Omental fat pad (tissue), 4 donors: ENCODE measurements at places on chromosomes 2 and 18. TPM values are rescaled to one million over a fixed set of nuclear protein-coding genes. Genes with fewer than 3 reads are reported as not detected.

GALNT13 gene
- 0.38 TPM for total RNA-seq

RGPD3 gene
- 0.84 TPM for total RNA-seq

MARCHF7 gene
- 88.3 TPM for total RNA-seq

LYG2 gene
- not detected for total RNA-seq

IL1B gene
- total RNA-seq = 2.9 TPM

CAPN14 gene
- total RNA-seq = not detected

DTNA gene
- 60.5 TPM for total RNA-seq

C2orf78 gene
- total RNA-seq = not detected

EPB41L5 gene
- total RNA-seq = 16.9 TPM

MTA3 gene
- total RNA-seq = 10.8 TPM

SPP2 gene
- total RNA-seq = not detected

KCNF1 gene
- total RNA-seq = not detected

LBH gene
- total RNA-seq = 14.4 TPM

ALK gene
- 2.2 TPM for total RNA-seq

PGAP1 gene
- 7.9 TPM for total RNA-seq

DNA sequence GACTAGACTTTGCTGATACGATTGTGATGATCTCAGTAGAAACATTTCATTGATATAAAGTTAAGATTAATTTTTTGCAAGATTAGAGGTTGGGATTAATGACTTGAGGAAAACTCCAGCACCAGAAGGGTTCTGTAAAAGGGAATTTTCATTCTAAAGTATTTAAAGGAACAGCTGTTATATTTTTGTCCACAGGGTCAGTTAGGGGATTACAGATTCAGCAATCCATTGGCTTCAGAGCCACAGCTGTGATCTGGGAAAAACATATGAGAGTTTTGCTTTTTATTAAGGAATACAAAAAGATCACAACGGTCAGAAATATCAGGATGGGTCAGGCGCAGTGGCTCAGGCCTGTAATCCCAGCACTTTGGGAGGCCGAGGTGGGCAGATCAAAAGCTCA, 19.6 kb upstream of the REV1 start:
- no peak for DNase-seq

DNA sequence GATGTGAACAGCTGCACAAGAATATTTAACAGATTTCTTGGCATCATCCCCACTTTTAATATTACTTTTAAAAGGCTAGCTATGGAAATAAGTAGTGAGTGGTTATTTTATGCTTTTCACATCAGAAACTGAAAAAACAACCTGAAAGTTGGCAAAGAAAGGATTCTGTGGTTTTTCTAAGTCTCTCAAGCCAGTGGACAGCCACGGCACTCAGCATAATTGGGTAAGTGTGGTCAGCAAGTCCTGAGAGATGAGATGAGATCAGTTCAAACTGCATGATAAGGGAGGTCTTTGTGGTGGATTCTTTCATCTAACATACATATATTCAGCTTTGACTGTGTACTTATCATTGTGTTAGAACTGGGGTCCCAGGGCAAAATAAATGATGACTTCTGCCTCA, 105.2 kb downstream of the LYPD6B start:
- DNase-seq = no peak

GRCh38 chr2:154740361-154740760, 41.9 kb downstream of the KCNJ3 start:
- DNase-seq = no peak

DNA sequence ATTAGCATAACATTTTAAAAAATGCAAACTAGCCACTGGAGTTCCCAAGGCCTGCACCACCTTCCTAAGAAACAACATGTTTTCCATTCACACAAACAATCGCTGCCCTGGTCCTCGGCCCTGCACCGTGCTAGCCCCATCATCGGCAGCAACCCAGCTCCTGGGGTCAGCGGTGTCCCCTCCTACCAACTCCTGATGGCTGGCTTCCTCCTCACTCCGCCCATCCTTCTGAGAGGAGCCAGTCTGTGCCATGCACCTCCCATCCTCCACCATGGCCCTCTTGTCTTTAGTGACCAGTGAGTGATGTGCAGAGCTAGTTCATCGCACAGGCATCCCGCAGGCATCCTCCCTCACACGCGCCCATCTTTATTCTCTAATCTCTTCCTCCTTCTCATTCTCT, 81.9 kb downstream of the LONRF2 start:
- no peak for DNase-seq

- DNase-seq = no peak
These were observed 100.1 kb upstream of the ARL4C start for GRCh38 chr2:234596696-234597575.

DNA sequence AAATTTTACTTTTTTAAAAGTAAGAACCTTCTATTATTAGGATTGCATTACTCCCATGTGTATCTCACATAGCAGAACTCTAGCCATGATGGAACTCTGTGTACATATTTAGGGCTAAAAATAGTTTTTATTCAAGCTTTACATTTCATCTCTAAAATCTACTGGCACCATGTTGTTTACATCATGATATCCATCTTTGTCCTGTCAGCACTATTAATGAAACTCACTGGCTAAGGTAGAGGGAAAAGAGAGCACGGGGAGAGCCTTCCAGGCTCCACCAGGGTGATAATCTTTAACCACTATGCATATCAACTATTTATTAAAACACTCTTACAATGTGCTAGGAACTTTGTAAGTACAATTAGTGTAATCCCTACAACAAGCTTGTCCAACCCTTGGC, 34.7 kb downstream of the RAD51AP2 start:
- no peak for DNase-seq

GRCh38 chr2:143729296-143729814, 600.1 kb downstream of the ARHGAP15 start:
- no peak for DNase-seq

DNA sequence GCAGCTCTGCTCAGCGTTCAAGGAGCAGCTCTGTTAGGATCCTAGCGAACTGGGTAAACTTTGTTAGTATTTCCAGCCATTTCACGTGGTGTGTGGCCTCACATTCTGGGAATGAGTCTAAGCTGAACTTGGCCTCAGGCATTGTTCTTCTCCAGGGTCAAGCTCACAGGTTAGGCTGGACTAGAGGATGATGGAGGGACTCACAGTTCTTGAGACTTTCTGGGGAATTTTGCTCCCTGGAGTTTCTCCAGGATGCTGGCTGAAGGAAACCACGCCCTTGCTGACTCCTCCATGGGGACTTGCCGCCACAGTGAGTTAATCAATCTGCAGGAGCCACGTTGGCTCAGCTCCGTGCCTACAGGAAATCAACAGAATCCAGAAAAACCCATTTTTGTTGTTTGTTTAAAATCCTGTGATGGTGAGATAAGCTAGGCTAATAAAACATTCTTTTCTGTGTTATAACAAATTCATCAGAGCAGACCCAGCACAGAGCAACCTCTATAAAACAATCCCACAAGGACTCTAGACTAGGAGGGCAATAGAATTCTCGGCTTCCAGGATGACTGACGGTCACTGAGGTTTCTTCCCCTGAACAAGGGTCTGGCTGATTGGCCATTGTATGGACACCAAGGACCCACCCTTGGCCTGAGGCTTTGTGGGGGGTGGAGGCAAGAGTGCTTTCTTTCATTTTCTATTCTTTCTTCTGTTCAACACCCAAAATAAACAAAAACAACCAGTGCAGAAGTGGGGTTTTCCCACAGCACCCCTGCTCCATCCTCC, 12.6 kb downstream of the CNDP1 start:
- no peak for DNase-seq

DNA sequence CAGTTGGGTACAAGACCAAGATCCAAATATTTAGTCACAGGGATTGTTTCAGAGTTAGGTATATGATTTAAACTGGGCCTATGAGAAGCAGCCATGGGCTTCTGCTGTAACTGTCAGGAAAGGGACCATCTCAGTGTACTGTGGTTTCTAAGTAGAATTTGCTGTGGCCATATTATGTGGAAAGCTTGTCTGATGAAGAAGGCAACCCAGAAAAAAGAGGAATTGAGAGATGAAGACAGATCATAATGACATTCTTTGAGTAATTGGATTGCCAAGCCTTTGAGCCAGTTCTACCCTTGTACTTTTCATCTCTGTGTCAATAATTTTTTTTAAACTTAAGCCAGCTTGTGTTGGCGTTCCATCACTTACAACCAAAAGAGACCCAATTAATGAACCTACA, 259.6 kb downstream of the NUP35 start:
- no peak for DNase-seq

DNA sequence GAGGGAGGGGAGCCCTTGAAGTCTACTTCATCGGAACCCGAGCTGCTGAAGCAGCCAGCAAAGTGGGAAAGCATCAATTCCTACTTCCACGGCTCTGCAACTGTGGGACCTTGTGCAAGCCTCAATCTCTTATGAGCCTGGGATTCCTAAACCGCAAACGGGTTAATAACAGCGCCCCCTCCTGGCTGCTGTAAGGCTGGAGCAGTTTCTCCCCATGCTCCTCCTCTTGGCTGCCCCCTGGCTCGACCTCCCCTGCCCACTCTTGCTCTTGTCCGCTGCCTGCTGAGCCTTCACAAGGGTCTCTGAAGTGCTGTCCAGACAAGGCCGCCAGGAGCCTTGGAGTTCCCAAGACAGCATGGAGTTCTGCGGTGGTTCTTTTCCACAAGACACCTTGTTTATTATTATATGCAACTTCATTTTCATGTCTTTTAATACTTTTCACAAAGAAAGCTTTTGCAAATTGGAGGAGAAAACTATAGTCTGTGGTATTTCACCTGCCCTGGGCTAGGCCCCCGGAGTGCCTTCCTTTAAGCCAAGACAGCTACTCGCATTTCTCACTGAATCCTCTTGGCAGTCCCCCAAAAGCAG, 157.2 kb downstream of the DDX1 start:
- DNase-seq = no peak

- DNase-seq = no peak
These were observed 2181.4 kb upstream of the PIK3C3 start for GRCh38 chr18:39773646-39774045.

DNA sequence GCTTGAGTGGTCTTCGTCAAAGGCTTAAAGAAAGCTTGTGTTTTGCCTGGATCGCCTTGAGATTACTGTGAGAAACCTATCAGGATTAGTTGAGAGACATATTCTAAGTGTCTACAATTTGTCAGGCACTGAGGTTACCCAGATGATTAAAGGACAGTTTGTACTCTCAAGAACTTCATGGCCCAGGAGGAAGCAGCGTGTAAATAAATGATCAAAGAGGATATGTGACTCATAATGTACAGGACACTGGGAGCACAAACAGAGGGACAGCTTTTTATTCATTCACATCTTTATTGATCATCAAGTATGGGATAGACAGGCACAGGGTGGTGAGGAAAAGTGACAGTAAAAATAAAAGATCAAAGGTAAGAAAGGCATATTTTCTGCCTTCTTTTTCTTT, 152.6 kb upstream of the FSHR start:
- DNase-seq = no peak

- no peak for DNase-seq
These were observed 5.5 kb downstream of the COPS9 start for GRCh38 chr2:240130393-240131195.

DNA sequence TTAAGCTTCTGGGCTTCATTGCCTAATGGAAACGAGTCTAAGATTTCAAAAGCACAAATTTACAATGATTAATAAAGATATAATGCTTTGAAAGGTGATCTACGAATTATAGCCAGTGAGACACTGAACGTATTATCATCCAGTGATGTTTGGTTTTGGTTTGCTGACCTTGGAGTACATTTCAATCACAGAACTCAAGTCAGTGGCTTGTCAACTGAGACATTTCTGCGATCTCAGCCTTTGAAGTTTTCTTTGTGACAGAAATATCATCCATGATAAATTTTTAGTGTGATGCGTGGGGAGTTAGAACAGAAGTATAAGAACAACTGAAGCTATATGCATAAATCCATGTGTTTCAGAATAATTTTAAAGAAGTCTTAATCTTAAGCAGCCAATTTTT, 263.8 kb downstream of the TCF4 start:
- DNase-seq = no peak

DNA sequence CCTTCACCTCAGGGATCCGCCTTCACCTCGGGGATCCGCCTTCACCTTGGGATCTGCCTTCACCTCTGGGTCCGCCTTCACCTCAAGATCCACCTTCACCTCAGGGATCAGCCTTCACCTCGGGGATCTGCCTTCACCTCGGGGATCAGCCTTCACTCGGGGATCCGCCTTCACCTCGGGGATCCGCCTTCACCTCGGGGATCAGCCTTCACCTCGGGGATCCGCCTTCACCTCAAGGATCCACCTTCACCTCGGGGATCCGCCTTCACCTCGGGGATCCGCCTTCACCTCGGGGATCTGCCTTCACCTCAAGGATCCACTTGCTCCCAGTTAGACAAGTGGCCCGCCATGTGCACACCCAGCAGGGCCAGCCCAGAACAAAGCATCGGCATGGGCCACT, 7.3 kb downstream of the KIF1A start:
- DNase-seq = no peak

- DNase-seq = no peak
These were observed 44.9 kb downstream of the ZBTB14 start for GRCh38 chr18:5250603-5251002.

GRCh38 chr2:27737676-27738348, 33.7 kb upstream of the MRPL33 start:
- DNase-seq = no peak

DNA sequence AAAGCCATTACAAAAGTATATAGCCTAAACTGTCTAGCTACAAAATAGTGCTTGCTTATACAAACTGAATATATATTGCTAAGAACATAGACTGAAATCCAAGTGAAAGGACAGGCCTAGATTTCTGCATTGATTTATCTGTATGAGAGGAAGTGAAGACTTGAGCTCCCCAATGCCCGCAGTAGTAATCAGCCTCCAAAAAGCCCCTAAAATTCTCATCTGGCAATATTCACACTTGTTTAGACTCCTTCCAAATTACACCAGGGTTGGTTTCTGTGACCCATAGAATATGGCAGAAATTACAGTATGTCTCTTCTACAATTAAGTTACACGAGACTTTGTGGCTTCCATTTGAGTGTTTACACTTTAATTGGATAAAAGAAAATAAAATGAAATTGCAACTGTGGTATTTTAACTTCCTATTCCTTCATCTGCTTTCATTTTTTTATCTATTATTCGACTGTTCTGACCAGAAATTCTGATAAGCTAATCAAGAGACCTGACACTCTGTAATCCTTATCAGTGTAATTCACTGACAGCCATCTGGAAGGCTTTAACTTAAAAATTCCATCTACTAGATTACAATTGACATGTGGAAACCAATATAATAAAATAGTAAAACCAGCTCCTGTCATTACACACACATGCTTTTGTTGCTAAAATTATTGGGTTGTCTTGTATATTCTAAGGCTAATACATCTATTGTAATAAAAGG, 21.1 kb downstream of the ABCB11 start:
- DNase-seq = no peak

- DNase-seq = no peak
These were observed 425.1 kb upstream of the SYT4 start for GRCh38 chr18:43702399-43702798.

GRCh38 chr2:26626606-26627005, 14.6 kb downstream of the CIB4 start:
- DNase-seq = no peak
